Psoas muscle (tissue), 8 donors: ENCODE measurements at places on chromosomes 7 and 10.

- DNase-seq: no peak
- peak overlapping the region; percentile 62 for H3K27ac ChIP-seq
- H3K4me3 ChIP-seq: no peak overlapping the region
- H3K27me3 ChIP-seq: no peaks in the 10 kb centered on the region
- H3K4me1 ChIP-seq: peaks cover 36% of the 10 kb centered on the region
Measured at GRCh38 chr10:13105184-13105583, 5.2 kb downstream of the OPTN start.

DNA sequence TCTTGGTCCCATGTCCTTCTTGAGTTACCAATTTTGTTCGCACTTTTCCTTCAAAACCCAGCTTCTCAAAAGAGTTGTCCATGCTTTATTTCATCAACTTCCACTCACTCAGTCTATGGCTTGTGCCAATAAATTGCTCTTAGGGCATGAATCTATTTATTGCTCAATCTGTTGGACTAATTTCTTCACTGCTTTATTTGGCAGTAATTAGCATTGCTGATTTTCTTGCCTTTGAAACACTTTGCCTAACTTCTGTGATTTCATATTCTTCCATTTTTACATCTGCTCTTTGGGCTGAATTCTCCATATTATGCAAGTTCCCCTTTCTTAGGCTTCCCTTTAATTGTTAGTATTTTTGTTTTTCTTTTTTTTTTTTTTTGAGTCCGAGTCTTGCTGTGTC is 16.8 kb downstream of the DLD start:
- no peak overlapping the region for H3K27ac ChIP-seq
- no peaks in the 10 kb centered on the region for H3K27me3 ChIP-seq
- peaks cover 5% of the 10 kb centered on the region for H3K4me1 ChIP-seq
- H3K36me3 ChIP-seq: peaks cover 100% of the 10 kb centered on the region
- DNase-seq: no peak
- no peak overlapping the region for H3K4me3 ChIP-seq

DNA sequence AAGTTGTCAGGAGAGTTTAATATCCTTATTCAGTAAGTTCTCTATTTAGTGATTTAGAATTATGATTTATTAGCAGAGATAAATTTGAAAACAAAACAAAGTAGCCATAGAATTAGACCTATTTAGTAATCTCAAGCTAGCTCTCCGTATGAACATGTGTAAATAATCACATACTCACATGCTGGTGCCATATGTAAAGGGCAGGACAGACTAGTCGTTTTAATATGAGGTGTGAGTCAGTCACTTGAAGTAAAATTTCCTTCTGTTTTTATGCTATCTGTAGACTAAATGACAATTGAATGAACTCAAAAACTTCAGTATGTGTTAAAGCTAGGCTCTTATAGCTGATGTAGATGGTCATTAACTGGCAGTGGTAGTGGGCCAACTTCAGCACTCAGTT is 67.1 kb downstream of the WAC start:
- no peak overlapping the region for H3K27ac ChIP-seq
- H3K4me1 ChIP-seq: peaks cover 57% of the 10 kb centered on the region
- no peak for DNase-seq
- H3K4me3 ChIP-seq: no peak overlapping the region
- H3K27me3 ChIP-seq: no peaks in the 10 kb centered on the region
- H3K36me3 ChIP-seq: no peaks in the 10 kb centered on the region

DNA sequence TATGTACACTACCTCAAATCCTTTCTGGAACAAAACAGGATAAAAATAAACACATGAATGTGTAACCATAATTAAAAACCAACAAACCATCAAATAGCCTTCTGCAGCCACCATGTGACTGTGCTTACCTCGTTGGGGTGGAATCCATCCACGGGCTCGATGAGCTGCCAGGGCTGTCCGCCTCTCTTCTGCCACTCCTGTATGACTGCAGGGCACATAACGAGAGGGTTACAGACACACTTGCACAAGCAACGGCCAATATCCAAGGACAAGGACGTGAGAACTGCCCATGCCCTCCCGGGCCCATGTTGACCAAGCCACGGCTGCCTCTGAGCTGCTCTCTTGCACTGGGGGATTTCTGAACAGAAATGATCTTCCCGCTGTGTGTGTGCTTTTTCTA is 132.2 kb downstream of the ANLN start:
- no peak overlapping the region for H3K4me3 ChIP-seq
- no peaks in the 10 kb centered on the region for H3K4me1 ChIP-seq
- no peaks in the 10 kb centered on the region for H3K27me3 ChIP-seq
- H3K27ac ChIP-seq: no peak overlapping the region
- no peaks in the 10 kb centered on the region for H3K36me3 ChIP-seq

- H3K27ac ChIP-seq: peak overlapping the region; percentile 7
- H3K4me1 ChIP-seq: no peaks in the 10 kb centered on the region
- H3K4me3 ChIP-seq: no peak overlapping the region
- H3K27me3 ChIP-seq: no peaks in the 10 kb centered on the region
Measured at GRCh38 chr7:80678707-80679106, 40.3 kb downstream of the CD36 start.
